Fibroblast of skin of right quadriceps (primary cell): ENCODE measurements at places on chromosomes 1 and 21.

GRCh38 chr1:86000601-86001000 is 156.0 kb downstream of the COL24A1 start:
- DNase-seq = no peak

DNA sequence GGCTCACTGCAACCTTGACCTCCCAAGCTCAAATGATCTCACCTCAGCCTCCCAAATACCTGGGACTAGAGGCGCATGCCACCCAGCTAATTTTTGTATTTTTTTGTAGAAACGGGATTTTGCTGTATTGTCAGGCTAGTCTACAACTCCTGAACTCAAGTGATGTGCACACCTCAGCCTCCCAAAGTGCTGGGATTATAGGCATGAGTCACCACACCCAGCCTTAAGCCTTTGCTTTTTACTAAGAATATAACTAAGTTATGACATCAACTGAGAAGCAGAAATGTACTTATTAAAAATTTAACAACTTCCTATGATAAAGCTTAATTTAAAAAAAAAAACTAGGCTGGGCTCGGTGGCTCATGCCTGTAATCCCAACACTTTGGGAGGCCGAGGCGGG is 8.9 kb upstream of the LSS start:
- no peak for DNase-seq

DNA sequence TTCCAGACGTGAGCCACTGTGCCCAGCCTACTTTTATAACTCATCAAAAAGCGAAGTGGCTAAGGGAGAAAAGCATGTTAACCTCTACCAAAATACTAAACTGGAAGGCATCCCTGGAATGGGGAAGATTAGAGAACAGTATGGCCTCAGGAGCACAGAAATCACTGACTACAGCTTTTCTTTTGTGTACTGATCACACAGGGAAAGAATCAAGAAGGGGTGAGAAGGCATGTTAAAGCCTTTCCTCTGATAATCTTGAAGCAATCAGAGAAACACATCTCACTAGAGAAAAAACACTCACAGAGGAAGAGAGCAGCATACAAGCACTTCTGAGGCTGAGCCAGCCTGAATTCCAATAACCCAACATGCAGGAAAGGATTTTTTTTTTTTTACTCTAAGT is 10.7 kb downstream of the PCAT6 start:
- peak; percentile 51 for DNase-seq

GRCh38 chr1:116755066-116755465 is 836 bp downstream of the CD2 start:
- DNase-seq = no peak

GRCh38 chr1:169390303-169390702 is 22.3 kb downstream of the BLZF1 start:
- DNase-seq = no peak

GRCh38 chr1:211832661-211833060 is 2.1 kb upstream of the LPGAT1 start:
- DNase-seq = no peak

DNA sequence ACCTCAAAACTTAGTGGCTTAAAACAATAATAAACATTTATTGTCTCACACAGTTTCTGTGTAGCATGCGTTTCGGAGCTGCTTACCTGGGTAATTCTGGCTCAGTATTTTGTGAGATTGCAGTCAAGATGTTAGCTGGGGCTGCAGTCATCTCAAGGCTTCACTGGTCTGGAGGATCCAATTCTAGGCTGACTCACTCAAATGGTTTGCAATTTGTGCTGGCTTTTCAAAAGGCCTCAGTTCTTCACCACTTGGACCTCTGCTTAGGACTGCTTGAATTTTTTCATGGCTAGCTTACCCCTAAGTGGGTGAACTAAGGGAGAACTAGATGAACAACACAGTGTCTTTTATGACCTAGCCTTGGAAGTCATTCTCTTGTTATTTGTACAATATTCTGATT is 21.0 kb downstream of the XPR1 start:
- DNase-seq = peak; percentile 13

- peak; percentile 88 for DNase-seq
These were observed 809 bp downstream of the SYT11 start for GRCh38 chr1:155859881-155860871.

DNA sequence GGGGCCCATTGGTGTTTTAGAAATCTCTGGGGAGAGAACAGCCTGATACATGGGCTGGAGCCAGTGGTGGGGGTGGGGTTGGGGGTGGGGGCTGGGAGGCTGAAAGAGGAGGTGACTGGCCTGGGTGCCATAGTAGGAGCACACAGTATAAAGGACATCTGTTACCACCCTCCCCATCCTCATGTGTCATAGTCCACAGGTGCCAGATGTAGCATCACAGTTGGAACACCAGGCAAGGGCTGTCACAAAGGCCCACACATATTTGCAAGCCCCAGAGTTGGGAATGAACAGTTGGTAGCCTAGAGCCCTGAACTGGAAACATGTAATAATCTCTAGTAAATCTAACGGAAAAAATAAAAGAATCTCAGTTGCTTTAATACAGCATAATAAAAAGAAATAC is 55.1 kb upstream of the CR2 start:
- no peak for DNase-seq

DNA sequence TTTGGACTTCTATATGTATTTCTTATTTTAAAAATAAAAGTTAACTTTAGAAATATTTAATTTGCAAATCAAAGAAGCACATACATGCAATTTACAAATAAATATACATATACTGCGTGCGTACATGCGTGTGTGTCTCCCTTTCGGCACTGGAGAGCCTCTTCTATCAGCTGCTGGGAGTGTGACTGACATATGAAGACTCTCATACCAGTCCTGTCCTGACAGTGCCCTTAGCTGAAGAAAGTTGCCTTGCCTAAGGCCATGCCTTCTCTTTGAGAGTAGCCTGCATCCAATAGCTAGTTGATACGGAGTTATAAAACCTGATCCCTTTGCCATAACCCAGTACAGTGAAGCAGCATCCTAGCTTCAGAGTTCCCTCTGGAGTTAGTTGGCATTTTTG is 282.4 kb upstream of the NEGR1 start:
- DNase-seq = no peak

GRCh38 chr1:32044234-32044633 is 28.5 kb upstream of the TMEM39B start:
- no peak for DNase-seq

GRCh38 chr1:155320252-155320651 is 442 bp upstream of the RUSC1 start:
- DNase-seq = no peak
